ENCODE measurements at places on chromosomes 7 and 10.

DNA sequence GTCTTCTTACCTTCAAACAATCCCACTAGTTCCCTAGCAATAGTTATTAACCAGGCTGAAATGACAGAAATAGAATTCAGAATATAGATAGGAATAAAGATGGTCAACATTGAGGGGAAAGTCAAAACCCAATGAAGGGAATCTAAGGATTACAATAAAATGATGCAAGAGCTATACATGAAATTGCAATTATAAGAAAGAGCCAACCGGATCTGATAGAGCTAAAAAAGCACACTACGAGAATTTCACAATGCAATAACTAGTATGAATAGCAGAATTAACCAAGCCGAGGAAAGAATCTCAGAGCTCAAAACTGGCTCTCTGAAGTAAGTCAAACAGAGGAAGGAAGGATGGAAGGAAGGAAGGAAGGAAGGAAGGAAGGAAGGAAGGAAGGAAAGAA, 288.7 kb upstream of the KCND2 start:
- no peak for DNase-seq

DNA sequence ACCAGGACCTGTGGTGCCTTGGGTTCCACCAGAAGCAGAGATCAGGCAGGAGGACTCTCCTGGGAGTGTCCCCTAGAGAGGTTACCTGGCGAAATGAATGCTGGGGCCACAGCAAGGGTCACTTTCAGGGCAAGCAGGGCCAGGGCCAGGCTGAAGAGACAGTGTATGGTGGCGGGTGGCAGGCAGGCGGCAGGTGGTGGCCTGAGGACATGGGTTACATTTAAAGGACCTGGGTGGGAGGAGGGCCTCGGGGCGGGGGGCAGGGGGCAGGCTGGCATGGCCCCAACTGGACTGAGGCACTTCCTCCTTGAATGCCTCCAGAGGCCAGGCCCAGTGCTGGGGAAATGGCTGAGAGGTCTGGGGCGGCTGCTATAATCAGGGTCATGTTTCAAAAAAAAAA, 14.7 kb upstream of the TBRG4 start:
- no peak for DNase-seq

DNA sequence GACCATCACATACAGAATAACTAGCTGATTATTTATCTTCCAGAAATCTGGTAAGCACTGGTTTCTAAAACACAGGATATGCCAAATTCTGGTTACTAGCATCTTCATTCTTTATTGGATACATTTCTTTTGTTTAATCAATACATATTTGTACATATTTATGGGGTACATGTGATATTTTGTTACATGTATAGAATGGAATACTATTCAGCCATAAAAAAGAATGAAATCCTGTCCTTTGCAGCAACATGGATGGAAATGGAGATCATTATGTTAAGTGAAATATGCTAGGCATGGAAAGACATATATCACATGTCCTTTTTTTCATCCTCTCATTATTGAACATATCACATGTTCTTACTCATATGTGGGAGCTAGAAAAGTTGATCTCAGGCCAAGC, 32.7 kb upstream of the PURB start:
- no peak for DNase-seq

DNA sequence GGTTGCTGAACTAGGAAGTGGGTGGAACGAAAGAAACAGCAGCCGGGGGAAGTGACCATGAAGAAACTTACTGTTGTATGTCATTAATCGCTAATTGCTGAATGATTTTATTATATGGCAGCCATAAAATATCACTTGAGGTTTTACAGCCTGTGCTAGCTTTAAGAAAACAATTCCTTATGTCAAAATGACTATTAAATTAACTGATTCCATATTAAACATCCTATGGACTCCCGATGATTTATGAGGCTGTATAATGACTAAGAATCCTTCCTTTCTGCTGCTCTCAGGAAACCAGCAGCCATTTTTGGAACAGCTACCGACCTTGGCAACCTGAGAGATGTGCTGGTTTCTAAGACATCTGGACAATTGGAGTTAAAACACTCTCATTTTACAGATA, 421.9 kb downstream of the SORCS3 start:
- no peak for DNase-seq

DNA sequence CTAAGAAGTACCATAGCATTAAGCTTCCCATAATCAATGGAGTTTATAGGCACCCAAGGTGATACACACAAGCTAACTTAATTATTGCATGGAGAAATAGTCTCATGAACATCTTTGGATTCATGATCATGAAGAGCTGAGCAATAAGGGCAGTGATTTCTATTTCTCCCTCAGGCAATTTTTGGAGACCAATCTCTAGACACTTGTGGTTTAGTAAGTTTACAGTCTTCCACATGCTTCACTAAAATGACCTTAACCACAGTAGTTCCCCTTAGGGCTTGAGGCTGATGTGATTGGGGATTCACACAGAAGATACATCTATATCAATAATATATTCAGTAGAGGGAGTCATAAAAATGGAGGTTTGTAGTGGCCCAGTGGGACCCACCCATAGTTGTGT, 241.2 kb downstream of the CCDC7 start:
- DNase-seq, result no peak

Measured in NT2/D1 (cell line).